Body of pancreas (tissue), 4 donors: ENCODE measurements at places on chromosomes 11 and 22.

DNA sequence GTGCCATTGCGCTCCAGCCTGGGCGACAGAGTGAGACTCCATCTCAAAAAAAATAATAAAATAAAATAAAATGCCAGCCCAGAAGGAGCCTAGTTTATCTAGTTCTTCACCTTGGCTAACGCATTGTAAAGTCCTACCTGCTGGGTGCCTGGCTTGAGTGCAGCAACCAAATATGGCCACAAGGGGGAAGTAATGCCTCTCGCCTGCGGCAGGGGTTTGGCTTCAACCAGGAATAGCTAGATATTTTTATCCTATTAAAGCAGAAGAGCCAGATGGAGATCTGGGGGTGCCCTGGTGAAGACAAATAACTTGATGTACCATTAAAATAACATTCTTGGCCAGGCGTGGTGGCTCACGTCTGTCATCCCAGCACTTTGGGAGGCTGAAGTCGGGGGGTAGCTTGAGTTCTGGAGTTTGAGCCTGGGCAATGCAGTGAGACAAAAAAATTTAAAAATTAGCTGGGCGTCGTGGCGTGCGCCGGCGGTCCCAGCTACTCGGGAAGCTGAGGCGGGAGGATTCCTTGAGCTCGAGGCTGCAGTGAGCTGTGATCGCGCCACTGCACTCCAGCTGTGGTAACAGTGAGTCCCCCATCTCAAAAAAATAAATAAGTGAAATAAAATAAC is 20.6 kb upstream of the PLEKHB1 start:
- DNase-seq: peak; percentile 82

DNA sequence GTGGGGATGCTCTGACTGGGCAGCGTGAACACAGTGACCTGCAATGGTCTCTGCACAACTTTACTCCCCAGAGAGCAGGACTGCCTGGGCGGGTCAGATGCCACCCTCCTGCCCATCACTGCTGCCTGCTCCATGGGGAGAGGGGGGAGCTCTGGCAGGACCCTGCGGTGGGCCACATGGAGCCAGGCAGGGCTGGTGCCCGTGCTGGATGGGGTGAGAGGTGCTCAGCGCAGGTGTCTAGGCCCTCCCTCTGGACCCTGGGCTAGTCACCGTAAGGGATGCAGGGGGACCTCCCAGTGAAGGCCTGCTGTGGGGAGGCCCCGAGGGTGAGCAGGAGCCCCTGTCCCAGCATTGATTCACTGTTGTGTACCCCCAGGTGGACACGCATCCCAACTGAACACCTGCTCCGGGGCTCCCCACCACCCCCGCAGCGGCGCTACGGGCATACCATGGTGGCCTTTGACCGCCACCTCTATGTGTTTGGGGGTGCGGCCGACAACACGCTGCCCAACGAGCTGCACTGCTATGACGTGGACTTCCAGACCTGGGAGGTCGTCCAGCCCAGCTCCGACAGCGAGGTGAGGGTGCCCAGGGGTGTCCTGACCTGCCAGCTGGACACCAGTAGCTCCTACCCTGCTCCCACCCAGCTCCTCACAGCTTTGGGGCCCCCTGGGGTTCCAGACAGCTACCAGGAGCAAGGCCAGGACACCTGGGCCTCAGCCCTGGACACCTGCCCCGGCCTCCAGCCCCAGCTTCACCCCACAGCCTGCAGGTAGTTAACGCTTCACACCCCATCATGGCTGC is 9.4 kb downstream of the LZTR1 start:
- no peak for DNase-seq

DNA sequence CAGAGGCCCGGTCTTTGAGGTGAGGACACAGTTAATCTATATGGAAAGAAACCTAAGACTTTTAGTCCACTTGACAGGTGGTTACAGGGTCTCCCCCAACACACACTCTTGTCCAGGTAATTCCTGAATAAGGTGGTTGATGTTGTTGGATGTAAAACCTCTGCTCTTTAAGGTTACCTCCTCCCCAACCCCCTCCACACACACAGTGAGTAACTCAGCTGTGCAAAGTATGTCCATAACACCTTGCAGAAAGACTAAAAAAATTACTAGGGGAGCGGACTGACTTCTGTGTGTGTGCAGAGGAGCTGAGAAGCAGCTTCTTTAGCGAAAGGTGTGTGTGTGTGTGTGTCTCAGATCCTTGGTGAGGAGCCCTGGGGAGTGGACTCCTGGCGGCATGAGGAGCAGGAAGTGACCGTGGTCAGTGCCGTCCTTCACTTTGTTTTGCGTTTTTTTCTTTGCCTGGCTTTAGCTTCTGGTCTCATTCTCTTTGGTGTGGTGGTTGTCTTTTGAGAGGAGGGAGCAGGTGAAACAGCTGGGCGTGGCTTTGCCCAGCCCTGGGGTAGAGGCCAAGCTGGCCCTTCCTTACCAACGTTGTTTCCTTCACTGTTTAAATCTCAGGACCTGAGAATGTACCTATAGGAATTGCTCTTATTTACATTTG is 1.7 kb downstream of the ZBED4 start:
- DNase-seq: peak; percentile 40

DNA sequence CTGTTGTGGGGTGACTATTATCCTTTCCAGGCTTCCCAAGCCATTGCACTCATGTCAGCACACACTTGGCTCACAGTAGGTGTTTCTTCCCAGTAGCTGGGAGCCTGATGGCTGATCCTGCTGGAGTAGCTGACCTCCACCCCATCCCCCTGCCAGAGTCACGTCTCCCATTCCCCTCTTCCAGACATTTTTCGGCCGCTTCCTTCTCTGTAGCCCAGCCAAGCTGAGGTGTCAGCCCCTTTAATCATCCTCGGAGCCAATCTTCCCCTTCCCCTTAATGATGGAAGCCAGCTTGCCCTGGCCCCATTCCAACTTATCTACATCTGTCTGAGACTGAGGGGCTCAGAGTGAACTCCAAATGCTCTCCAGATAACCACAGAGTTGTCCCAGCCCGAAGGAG is 550.7 kb downstream of the MN1 start:
- DNase-seq: no peak

DNA sequence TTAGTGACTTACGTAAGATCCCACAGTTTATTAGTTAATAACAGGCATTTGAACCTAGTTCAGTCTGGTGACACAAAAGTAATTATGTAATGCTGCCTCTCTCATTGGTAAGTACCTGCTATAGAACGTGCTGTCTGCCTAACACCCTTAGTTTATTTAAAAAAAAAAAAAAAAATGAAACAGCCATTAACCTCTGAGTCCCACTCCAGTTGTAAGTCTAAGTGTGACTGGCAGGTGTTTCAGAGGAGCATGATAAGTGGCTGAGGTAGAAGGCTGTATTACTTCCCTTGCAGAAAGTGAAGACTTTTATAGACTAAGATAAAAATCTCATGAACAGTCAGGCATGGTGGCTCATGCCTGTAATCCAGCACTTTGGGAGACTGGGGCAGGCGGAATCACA is 140.5 kb downstream of the TRIM44 start:
- no peak for DNase-seq

- no peak for DNase-seq
Observed at GRCh38 chr11:64875369-64876228, 2.8 kb downstream of the EHD1 start.

- no peak for DNase-seq
Observed at GRCh38 chr22:45587638-45588505, 83.8 kb upstream of the ATXN10 start.

DNA sequence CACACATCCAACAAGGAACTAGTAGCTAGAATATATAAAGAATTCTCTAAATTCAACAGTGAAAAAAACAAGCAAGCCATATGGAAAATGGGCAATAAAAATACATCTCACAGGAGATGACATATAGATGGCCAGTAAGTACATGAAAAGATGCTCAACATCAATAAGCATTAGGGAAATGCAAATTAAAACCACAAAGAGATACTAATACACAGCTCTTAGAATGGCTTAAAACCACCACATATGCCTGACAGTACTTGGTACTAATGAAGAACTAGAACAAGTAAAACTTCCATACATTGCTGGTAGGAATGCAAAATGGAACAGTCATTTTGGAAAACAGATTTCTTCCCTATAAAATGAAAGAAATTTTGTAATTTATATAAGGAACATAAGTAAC is 71.6 kb upstream of the GAB2 start:
- DNase-seq: no peak

- DNase-seq: no peak
Observed at GRCh38 chr22:39176714-39177455, 24.4 kb upstream of the CBX7 start.

DNA sequence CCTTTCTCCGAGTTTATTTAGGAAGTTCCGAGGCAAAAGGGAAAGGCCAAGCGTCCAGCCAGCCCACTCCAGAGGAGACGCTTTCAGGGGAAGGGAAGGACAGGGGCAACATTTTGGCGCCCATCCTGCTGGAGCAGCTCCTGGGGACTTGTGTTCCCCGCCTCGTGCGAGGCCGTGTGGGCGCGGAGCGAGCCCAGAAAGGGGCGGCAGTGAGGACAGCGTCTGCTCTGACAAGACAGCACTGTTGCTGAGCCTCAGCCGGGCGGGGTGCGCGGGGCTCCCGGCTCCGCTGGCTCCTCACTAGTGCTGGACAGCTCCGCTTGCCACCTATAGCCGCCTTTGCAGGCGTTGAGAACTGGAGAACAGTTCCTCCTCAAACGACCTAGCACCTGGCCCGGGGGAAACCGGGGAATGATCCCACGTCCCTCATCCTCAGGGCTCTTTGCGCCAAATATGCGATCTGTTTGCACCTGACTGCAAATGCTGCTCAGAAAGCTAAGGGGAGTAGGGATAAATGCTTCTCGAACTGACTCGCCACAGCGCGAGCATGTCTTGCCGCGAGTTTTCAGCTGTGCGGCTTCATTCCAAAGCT is 722 bp upstream of the GUCY1A2 start:
- peak; percentile 63 for DNase-seq

DNA sequence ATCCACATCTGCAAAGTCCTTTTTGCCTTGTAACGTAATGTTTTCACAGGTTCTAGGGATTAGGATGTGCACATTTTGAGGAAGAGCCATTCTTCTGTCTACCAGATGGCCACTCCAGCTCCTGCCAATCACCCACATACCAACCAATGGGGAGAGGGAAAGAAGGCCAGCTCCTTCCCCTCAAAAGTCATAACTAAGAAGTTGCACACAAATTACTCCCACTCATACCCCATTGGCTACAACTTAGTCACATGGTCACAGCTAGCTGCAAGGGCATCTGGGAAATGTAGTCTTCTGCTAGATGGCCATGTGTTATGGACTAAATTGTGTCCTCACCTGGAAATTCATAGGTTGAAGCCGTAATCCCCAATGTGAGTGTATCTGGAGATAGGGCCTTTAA is 15.4 kb upstream of the MYOD1 start:
- DNase-seq: no peak
